ENCODE measurements at places on chromosomes 3 and 15.

GRCh38 chr3:110564674-110565073, 506.9 kb upstream of the NECTIN3 start:
- DNase-seq, result no peak

DNA sequence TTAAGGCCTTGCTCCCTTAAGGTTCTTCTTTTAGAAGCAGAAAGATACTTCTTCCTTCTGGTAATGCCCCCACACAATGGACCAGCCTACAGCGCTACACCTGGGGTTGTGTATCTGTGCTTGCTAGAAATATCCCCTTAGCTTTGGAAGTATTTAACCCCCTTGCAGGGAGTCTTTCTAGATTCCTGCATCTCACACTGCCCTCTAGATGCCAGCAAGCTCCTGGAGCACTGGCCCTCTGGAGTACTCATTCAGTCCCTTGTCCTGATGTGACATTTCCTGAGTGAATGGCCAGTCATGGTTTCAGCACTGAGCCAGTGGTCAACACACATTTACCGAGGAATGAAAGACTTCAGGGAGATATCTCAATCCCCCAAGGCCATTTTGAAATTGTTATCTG, 30.4 kb upstream of the RBP2 start:
- no peak for DNase-seq

GRCh38 chr3:120472121-120472844, 21.5 kb upstream of the FSTL1 start:
- DNase-seq, result no peak

GRCh38 chr15:96385195-96385594, 54.7 kb downstream of the NR2F2 start:
- DNase-seq, result no peak

All from GM13977 (cell line).